ENCODE measurements at places on chromosomes 2 and 18. TPM values are rescaled to one million over a fixed set of nuclear protein-coding genes. Genes with fewer than 3 reads are reported as not detected.

The SERTAD2 gene
- 53.7 TPM for total RNA-seq

The SERPINB2 gene
- not detected for total RNA-seq

The SLC5A7 gene
- total RNA-seq = not detected

The CYS1 gene
- not detected for total RNA-seq

DNA sequence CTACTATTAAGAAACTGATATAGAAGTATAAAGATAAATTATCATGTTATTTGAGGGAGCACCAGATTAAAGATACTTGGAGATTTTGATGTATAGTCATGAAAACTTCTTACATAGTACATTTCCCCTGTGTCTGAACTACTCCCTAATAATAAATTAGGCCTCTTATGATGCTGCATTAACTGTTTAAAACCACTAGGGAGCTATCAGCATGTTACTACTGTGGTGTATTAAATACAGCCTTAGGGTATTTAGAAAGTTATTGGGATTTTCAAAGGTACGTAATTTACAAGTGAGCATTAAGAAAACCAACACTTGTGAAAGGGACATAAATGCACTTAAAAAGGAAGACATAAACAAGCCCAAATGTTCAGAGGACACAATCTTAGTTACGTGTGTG, 714.0 kb downstream of the EPHA4 start:
- H3K36me3 ChIP-seq = no peaks in the 10 kb centered on the region
- no peak for DNase-seq
- H3K4me1 ChIP-seq = no peaks in the 10 kb centered on the region
- H3K27ac ChIP-seq = no peak overlapping the region
- H3K27me3 ChIP-seq = no peaks in the 10 kb centered on the region
- no peak overlapping the region for H3K4me3 ChIP-seq

- H3K27me3 ChIP-seq = no peaks in the 10 kb centered on the region
- no peak for DNase-seq
- H3K36me3 ChIP-seq = no peaks in the 10 kb centered on the region
These were observed 91.0 kb downstream of the CTIF start for GRCh38 chr18:48629730-48630324.

The NTSR2 gene
- total RNA-seq = not detected

GRCh38 chr2:134081238-134081938, 172.5 kb upstream of the MGAT5 start:
- H3K27ac ChIP-seq = no peak overlapping the region
- H3K36me3 ChIP-seq = no peaks in the 10 kb centered on the region
- no peaks in the 10 kb centered on the region for H3K4me1 ChIP-seq
- peaks cover 17% of the 10 kb centered on the region for H3K27me3 ChIP-seq

- no peak for DNase-seq
- H3K4me1 ChIP-seq = peaks cover 16% of the 10 kb centered on the region
- H3K27ac ChIP-seq = no peak overlapping the region
- no peaks in the 10 kb centered on the region for H3K36me3 ChIP-seq
These were observed 447.5 kb upstream of the SLC14A2 start for GRCh38 chr18:45167631-45168280.

The CCT7 gene
- total RNA-seq = 449 TPM

DNA sequence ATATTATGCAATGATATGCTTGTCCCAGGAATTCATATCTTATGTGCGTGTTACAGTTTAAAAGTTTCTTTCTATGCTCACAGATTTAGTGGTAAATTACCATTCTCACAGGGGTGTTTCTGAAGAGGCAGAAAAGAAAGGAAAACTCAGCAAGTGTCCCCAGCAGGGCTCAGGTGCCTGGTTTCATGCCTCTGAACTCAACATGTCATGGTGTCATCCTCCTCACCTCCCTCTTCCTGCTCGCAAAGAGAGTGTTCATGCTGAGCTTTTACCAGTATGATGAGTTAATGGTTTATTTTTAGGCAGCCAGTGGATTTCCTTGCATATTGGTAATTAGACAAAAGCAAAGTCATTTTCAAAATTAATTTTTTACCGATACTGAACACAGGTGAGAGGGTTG, 492.9 kb upstream of the ZEB2 start:
- peaks cover 3% of the 10 kb centered on the region for H3K27me3 ChIP-seq
- no peak overlapping the region for H3K27ac ChIP-seq
- no peak for DNase-seq
- no peaks in the 10 kb centered on the region for H3K36me3 ChIP-seq

GRCh38 chr2:6977113-6977741, 60.0 kb downstream of the RNF144A start:
- no peak for DNase-seq
- peaks cover 41% of the 10 kb centered on the region for H3K36me3 ChIP-seq
- no peak overlapping the region for H3K4me3 ChIP-seq
- no peaks in the 10 kb centered on the region for H3K4me1 ChIP-seq
- H3K27ac ChIP-seq = no peak overlapping the region

GRCh38 chr2:207763303-207763917, 6.3 kb downstream of the FZD5 start:
- H3K27ac ChIP-seq = no peak overlapping the region
- H3K27me3 ChIP-seq = peaks cover 64% of the 10 kb centered on the region
- H3K4me1 ChIP-seq = peaks cover 16% of the 10 kb centered on the region
- H3K4me3 ChIP-seq = no peak overlapping the region

GRCh38 chr2:16470936-16471490, 194.6 kb downstream of the CYRIA start:
- H3K27ac ChIP-seq = no peak overlapping the region
- no peak for DNase-seq
- H3K4me1 ChIP-seq = no peaks in the 10 kb centered on the region

DNA sequence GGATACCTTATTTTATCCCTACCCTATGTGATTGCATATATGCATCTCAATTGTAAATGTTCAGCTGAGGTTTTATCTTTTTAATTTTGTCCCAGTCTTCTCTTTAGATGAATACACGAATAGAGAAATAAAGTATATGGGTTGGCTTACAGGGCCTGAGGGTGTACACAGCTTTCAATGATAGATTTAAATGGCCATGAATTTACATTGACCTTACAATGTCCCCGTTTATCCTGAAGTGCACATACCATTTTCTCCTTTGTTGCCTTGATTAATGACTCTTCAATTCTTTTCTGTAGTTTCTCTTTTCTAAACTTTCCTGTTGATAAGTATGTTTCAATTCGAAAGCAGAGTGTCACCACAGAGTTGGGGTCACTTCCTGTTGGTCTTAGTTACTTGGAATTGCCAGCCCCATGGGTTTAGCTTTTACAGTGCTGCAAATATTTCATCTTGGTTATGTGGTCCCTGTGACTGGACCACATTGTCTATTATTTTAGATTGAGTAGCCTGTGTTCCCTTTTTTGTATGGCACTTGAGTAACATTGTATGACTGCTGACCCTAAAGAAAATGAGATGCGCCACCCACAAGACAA, 1616.3 kb upstream of the ACVR2A start:
- H3K27ac ChIP-seq = no peak overlapping the region
- no peak for DNase-seq
- no peaks in the 10 kb centered on the region for H3K27me3 ChIP-seq
- no peaks in the 10 kb centered on the region for H3K36me3 ChIP-seq

DNA sequence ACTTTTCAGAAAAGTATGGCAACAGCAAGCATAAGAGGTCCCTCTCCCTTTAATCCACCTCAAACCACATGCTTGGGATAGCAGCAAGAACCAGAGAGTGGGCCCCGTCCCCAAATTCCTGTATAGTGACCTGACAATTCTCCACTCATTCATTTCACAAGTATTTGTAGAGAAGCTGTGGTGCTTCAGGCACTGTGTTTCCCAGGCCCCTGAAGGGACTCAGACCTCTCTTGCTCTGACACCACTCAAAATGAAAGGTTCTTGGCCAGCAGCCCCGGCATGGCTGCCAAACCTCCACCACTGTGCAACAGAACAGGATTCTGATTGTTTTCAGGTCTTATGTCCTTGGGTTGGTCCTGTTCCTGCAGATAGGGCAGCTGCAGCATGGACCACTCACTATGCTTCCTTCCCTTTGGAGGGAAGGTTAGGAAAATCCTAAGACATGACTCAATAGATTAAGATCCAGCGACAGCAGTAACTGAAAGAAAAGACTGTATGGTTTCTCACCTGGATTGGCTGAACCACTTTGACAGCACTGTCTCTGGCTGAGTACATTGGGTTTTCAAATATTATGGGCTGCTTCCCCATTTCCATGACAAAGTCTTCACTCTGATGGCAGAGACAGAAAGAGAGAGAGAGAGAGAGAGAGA, 67.6 kb downstream of the DHRS9 start:
- DNase-seq = no peak
- H3K27me3 ChIP-seq = no peaks in the 10 kb centered on the region
- no peak overlapping the region for H3K4me3 ChIP-seq
- H3K36me3 ChIP-seq = no peaks in the 10 kb centered on the region
- no peaks in the 10 kb centered on the region for H3K4me1 ChIP-seq
- no peak overlapping the region for H3K27ac ChIP-seq

DNA sequence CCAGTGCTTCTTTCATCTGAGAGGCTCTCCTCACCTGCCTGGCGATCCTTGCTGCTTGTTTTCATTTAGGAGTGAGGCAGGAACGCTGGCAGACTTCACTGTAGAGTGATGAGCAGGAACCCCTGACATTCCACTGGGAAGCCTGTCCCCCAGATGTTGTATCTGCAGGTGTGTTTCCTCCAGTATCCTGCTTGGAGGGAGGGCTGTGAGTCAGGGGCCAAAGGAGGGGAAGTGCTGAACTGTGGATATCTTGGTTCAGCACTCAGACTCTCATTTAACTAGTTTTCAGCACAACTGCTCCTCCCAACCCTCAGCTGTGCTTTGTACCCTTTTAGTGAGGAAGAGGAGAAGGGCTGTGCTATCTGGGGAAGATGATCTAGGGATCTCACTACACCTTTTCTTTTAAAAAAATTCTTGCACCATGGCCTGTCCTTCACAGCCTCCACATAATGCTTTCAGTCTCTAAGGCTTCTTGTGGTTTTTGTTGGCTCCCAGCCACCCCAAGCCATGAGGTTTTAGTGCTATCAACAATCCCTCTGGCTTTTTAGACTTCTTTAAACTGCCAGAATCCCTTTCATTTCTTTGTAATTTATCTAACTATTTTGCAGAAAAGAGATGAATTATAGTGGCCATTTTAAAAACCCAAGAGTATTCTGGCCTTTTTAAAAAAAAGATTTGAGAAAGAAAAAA, 11.2 kb downstream of the ANKAR start:
- no peak overlapping the region for H3K4me3 ChIP-seq
- H3K27me3 ChIP-seq = no peaks in the 10 kb centered on the region
- peaks cover 8% of the 10 kb centered on the region for H3K36me3 ChIP-seq
- no peak for DNase-seq
- no peak overlapping the region for H3K27ac ChIP-seq
- H3K4me1 ChIP-seq = peaks cover 16% of the 10 kb centered on the region

DNA sequence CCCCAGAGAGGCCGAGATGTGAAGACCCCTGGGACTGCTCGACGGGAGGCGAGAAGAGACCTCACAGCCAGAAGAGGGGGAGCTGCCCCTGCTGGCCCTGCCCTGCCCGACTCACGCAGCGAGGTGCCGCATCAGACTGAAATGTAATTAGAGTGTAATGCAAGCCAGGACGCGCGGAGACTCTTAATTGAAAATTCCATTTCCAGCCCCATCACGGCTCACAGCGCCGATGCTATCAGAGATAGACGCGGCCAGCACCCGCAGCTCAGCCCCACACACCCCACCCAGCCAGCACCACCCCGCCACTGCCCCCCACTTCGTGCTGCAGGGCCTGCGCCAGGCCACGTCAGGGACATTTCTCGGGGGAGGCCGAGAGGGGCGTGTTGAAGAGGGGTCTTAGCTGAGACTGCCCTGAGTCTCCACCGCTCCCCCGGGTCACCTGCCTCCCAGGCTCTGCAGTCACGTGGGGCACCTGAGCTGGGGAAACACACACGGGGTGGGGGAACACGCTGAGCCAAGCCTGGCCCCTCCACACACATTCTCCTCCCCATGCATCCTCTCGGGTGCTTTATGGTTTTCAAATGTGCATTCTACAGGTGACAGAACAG, 78.1 kb downstream of the TEX51 start:
- no peak for DNase-seq
- H3K27me3 ChIP-seq = peaks cover 33% of the 10 kb centered on the region
- H3K4me1 ChIP-seq = peaks cover 1% of the 10 kb centered on the region
- H3K36me3 ChIP-seq = no peaks in the 10 kb centered on the region
- H3K4me3 ChIP-seq = no peak overlapping the region
